ENCODE measurements at places on chromosomes 4 and X.

DNA sequence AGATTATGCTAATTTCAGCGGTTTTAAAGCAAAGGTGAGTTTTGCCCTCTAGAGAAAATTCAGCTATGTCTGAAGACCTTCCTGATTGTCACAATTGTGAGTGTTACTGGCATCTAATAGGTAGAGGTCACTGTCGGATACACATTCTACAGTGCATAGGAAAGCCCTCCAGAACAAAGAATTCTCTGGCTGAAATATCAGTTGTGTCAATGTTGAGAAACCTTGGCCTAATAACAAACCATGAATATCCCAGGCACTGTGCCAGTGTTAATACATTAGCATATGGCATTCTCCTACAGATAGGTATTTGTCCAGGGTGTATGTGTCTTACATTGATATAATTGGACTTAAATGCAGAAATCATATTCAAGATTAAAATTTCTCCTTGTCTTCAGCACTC lies 294.3 kb downstream of the FSTL5 start:
- no peak for DNase-seq

- no peak for DNase-seq
These were observed 17.5 kb downstream of the FABP2 start for GRCh38 chr4:119304431-119304830.

- no peak for DNase-seq
These were observed 216.0 kb downstream of the GRID2 start for GRCh38 chr4:92519727-92520126.

DNA sequence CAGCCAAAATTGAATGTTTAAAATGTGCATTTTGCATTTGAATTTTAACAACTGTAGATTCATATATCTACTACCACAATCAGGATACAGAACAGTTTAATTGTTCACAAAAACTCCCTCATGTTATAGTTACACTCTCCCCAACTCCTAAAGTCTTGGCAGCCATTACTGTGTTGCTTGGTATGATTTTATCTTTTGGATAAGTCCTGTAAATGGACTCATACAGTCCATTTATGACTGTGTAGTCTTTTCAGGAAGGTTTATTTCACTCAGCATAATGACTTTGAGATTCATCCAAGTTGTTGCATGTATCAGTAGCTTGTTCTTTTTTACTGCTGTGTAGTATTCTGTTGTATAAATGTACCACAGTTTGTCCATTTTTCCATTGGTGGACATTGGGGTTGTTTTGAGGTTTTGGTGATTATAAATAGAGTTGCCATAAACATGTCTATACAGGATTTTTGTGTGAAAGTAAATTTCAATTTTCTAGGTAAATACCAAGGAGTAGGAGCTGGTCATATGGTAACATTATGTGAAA lies 9.9 kb downstream of the FAM193A start:
- DNase-seq, result no peak

GRCh38 chrX:9355739-9356138 lies 109.1 kb upstream of the TBL1X start:
- DNase-seq, result peak; percentile 64

DNA sequence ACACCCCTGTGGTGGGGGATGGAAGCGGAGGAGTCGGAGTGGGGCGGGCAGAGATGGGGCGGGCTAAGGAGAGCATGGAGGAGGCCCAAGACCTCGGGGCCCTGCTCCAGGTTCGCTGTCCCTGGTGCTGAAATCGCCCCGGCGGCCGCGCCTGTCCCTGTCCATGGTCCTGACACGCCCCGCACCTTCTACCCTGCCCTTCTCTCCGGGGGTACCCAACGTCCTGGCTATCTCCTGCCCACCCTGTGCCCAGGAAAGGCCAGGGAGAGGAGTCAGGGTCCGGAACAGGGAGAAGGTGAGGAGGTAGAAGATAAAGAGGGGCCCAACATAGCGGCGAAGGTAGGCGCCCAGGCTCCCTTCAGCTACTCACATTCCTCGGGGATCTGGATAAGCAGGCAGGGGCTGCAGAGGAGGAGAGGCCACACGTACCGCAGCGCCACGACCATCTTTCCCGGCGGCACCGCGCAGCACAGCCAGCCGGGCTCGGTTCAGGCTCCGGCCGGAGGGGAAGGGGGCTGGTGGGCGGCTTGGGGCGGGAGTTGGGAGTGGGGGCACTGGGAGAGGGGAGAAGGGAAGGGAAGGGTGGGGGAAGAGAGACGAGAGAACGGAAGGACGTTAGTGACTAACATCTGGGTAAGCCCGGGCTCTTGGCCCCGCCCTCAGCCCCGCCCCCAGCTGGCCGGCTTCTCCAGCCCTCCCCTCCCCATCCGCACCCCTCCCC lies 10.4 kb downstream of the L1CAM start:
- DNase-seq, result peak; percentile 66

GRCh38 chrX:134670134-134670924 lies 12.1 kb upstream of the PLAC1 start:
- no peak for DNase-seq

GRCh38 chrX:72367516-72367915 lies 61.8 kb upstream of the CITED1 start:
- DNase-seq, result no peak

DNA sequence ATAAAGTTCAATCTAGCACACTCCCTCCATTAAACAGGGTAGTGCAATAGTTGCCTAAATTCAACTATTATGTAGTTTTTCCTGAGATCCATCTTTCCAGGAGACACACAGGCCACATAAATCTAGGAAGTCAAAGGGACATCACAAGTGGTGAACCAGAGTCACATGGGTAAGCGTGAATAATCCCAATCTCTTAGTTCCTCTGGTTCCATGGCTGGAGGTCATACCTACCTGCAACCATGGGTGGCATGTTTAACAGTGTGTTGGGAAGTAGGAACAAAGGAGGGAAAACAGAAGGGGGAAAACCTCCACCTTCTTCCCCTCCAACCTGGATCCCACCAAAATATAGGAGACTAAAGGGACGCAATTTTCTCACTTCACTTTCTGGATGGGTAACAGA lies 2651.6 kb downstream of the ARAP2 start:
- no peak for DNase-seq

DNA sequence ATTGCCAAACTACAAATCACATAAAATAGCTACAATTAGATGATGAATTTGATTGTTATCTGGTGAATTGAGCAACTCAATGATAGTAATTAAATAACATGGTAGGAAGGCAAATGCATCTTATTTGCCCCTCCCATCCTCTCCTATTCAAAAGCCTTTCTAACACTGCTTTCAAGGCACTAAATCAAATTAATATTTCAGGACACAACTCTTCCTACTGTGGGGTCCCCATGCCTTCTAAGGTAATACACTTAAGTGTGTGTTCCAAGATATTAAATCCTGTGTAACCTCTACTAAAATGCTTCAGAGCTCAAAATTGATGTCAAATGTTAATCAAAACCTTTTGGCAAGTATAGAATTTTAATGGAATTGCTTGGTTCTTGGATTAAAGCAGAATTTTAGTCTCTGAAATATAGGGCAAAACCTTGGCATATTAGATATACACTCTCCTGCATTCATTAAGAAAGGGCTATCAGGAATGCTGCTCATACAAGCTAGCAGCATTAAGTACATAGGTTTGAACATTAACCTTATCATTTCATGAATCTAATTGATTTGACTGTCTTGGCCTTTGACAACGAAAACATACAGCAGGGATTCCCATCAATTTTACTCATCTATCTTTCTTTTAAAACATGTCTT lies 371.8 kb upstream of the GALNTL6 start:
- no peak for DNase-seq

GRCh38 chr4:186260504-186261448 lies 5.2 kb upstream of the F11 start:
- no peak for DNase-seq

- no peak for DNase-seq
These were observed 1.3 kb downstream of the PARM1 start for GRCh38 chr4:74934016-74934831.

GRCh38 chrX:11374570-11374969 lies 81.4 kb downstream of the AMELX start:
- no peak for DNase-seq

DNA sequence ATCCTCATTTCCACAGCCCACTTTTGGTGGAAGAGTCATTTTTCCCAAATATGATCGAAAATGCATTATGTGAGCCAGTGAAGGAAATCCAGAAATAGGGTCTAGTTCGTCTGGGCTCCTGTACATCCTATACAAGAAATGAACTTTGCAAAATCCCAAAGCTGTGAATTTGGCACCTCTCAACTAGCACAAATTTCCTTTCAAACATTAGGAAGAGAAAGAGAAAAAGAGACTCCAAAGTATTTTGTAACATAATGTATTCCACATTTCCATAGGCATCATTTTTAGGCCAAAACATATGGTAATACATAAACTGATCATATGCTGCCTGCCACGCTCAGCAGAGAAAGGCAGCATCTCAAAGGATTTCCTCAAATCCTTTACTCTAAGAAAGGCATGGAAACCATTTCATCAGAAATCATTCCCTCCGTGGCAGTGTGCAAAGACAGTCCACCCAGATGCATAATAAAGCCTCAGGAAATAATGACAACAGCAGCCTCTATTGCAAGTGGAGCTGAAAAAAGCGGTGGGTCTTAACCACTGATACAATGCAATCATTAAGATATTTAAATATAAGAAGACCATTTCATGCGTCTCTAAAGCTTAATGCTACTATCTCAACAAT lies 56.8 kb downstream of the ANOS1 start:
- DNase-seq, result no peak

GRCh38 chr4:98493296-98493695 lies 165.1 kb downstream of the TSPAN5 start:
- DNase-seq, result no peak

- DNase-seq, result no peak
These were observed 369.2 kb upstream of the NOCT start for GRCh38 chr4:138646383-138646782.

DNA sequence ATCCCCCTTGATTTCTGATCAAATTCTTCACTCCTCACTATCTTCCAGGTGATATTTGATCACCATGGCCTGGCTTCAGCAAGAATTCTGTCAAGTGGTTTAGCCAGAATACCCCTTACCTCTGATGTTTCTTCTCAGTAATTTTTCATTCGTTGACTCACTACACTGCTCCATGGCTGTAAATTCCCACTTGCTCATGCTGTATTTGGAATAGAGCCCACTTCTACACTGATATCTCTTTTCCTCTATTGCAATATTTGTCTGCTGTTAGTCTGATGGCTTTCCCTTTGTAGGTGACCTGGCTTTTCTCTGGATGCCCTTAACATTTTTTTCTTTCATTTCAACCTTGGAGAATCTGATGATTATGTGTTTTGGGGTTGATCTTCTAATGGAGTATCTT lies 73.9 kb upstream of the DIPK2B start:
- DNase-seq, result no peak

DNA sequence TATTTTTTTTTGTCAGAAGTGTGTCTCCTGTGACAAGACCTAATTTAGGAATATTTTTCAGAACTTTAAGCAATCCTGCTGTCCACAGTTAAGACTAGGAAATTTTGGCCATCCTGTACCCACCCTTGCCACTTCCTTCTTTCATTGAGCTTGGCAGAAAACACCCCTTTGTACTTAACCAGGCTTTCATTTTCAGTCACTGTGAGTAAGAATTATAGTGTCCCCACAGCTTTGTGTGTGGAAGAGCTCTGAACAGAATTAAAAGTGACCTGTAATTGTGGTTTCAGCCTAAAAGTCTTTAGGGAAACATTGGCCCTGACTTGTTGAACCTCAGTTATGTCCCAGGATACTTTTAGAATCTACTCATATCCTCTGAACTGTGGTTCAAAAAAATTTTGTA lies 153.7 kb upstream of the BMP3 start:
- DNase-seq, result no peak

GRCh38 chr4:71415491-71415890 lies 76.7 kb downstream of the SLC4A4 start:
- no peak for DNase-seq

DNA sequence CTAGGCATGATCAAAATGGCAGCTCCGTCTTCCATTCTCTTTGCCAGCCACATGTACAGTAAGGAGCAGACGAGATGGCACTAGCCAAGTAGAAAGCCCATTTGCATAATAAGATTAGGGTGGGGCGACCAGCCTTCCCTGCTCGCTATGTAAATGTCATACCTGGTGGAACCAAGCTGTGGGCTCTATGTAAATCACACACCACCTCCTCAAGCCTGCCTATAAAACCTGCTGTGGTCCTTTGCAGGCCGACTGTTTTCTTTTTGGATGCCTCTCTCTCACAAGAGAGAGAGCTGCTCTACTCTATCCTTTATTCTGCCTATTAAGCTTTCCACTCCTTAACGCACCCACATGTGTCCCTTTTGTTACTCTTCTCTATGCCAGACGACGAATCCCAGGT lies 1472.7 kb downstream of the ARAP2 start:
- no peak for DNase-seq

DNA sequence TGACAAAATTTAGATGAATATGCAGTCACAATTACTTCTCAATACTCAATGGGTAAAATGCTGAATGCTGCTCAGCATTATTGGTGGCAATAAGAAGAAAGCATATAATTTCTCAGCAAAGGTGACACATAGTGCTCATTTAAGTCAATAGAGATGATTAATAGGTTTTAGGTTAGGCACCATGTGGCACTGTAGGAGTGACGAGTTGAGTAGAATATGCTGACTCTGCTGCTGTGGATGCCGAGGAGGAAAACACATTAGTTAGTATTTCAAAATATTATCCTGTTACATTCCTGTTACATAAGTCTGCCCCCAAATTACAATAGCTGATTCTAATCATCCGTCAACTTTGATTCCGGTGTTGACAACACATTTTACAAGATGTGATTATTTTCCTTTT lies 13.7 kb upstream of the CXCL5 start:
- DNase-seq, result no peak

GRCh38 chrX:19956306-19956705 lies 34.6 kb downstream of the BCLAF3 start:
- no peak for DNase-seq

- no peak for DNase-seq
These were observed 71.3 kb downstream of the SOX3 start for GRCh38 chrX:140433582-140433981.

- DNase-seq, result no peak
These were observed 381.5 kb upstream of the PRKX start for GRCh38 chrX:4094926-4095325.

DNA sequence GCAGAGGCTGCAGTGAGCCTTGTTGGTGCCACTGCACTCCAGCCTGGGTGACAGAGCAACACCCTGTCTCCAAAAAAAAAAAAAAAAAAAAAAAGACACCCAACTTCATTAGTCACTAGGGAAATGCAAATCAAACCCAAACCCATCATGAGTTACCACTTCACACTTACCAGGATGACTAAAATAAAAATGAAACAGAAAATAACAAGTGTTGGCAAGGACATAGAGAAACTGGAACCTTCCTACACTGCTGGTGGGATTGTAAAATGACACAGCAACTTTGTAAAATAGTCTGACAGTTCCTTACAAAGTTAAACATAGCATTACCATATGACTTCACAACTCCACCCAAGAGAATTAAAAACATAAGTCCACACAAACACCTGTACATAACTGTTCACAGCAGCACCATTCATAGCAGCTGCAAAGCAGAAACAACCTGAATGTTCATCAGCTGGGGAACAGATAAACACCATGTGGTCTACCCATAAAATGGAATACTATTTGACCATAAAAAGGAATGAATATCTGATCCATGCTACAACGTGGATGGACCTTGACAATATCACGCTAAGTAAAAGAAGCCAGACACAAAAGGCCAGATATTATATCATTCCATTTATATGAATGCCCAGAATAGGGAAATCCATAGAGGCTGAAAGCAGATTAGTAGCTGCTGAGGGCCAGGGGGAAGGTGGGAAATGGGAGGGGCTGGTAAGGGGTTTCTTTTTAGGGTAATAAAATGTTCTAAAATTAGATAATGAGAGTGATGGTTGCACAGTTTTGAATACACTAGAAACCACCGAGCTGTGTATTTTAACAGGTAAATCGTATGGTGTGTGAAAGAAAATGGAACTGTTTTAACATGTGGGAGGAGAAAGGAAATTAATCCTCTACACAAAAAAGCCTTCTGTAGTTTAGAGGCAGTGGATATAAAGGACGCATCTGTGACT lies 18.3 kb downstream of the CD99L2 start:
- DNase-seq, result no peak

All from CD4-positive, alpha-beta T cell treated with Interleukin-17A for 1 hour (primary cell).